ENCODE measurements at places on chromosomes 13 and 19.
A peak's percentile ranks its signal among the peaks of the same experiment; 100 is the strongest.

DNA sequence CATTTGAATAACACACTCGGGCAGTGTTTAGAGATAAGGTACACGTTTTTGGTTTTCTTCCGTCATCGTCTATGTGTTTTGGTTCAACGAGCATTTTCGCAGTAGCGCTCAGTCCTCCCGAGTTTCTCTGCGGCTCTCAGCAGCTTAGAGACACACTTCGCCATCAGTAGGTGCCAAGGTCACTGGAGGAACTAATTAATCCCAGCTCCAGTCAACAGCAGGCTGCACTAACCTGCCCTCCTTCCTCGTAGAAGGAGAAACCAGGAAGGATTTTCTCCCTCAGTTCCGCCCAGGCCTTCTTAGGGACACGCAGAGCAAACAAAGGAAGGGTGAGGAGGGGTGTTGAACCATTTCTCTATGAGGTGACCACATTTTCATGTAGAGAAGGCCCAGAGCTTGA, 12.6 kb downstream of the MBNL2 start:
- peak; percentile 71 for DNase-seq

- DNase-seq: peak; percentile 59
Measured at GRCh38 chr19:5001615-5002014, 32.7 kb downstream of the KDM4B start.

DNA sequence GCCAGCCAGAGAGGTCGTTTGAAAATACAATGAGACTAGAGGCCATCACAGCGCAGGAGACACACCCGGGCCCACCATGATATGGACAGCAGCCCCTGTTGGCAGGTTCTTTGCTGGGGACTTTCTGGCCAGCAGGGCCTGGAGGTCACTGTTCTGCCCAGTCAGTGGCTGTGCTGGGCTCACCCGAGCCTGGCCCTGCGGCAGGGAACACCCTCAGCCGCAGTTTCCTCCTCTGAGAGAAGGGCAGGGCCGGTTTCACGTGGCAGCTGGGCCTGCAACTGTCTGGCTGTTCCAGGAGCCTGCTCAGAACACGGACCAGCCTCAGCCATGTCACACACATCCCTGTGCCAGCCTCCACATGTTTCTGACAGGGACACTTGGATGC, 39.4 kb downstream of the ADPRHL1 start:
- DNase-seq: no peak

GRCh38 chr19:39827216-39827615, 6.7 kb downstream of the DYRK1B start:
- no peak for DNase-seq

DNA sequence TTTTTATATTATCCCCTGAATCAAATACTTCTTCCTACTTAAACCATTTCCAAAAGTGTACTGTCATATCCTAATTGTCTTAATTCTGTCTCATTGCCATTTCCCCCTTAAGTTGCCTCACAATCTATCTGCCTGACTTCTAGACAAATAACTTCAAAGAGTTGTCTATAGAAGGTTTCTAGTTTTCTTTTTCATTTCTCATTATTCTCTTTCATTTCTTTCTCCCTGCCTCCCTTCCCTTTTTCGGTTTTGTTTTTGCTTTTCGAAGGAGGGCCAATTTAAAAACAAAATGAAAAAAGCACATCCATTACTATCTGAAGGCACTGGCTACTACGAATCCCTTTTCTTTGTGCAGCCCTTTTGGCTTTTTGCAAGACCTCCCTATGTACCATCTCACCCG, 367.2 kb downstream of the DNAJC15 start:
- no peak for DNase-seq

DNA sequence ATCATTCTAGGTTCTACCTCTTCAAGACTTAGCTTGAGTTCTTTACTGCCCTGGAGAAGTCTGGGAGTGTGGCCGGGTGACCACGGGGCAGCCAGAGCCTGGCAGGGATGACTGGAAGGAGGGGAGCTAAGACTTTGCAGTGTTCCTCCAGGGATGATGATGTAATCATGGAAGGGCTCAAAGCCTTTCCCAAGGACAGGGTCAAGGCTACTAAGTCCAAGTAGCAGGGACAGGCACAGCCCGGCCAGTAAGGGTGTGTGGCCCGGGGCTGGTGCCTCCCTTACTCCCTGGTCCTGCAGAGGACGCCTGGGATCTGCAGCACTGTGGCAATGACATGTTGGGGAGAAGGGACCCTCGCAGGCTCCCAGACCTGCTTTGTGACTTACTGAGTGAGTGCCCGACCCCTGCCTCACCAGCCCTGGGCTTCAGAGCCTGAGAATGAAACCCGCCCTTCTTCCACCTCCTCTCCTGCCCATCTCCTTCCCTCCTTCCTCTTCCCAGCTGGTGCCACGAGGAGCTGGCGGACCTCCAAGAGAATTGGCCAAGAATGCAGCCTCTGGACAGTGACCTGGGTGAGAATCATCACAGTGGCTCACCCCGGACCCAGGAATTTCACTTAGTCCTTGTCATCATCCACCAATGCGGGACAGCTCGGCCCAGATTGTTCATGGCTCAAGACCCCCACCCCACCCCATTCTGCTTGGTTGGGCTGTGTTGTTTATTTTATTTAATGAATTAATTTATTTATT, 15.6 kb upstream of the FBXO17 start:
- no peak for DNase-seq

GRCh38 chr13:99990126-99990977, 8.8 kb downstream of the ZIC2 start:
- DNase-seq: no peak

GRCh38 chr13:51240178-51240577, 18.0 kb downstream of the FAM124A start:
- DNase-seq: no peak

DNA sequence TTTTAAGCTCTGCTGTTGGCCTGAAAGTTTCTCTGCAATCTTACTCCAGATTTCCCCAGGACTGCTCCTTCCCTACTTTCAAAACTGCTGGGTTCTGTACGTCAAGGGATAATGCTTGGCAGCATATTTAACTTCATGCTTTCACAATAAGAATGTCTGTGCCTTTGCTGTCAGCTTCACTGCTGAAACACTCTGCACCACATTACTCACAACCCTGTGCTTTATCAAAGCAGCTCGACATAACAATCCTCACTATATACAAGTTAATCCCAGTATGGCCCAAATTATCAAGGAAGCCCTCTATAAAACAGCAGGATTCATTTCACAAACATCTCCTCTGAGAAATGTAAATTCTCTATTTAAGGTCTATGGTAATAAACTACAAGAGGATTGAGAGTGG, 17.5 kb downstream of the LATS2 start:
- DNase-seq: no peak
